ENCODE measurements at places on chromosomes 2 and 18.

DNA sequence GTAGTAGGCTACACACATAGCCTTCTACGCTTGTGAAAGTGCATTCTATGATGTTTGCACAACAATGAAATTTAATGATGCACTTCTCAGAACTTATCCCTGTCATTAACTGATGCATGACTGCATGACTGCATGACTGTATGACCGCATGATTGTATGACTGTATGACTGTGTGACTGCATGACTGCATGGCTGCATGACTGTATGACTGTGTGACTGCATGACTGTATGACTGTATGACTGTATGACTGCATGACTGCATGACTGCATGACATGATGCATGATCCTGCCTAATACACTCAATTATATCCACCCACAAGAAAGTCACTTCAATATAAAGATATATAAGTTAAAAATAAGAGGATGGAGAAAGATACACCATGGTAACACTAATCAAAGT, 365.4 kb upstream of the FSIP2 start:
- no peak for DNase-seq

GRCh38 chr2:64727013-64727767, 73.5 kb upstream of the SERTAD2 start:
- no peak for DNase-seq

GRCh38 chr18:46891742-46892214, 25.5 kb downstream of the PIAS2 start:
- DNase-seq: peak; percentile 52

DNA sequence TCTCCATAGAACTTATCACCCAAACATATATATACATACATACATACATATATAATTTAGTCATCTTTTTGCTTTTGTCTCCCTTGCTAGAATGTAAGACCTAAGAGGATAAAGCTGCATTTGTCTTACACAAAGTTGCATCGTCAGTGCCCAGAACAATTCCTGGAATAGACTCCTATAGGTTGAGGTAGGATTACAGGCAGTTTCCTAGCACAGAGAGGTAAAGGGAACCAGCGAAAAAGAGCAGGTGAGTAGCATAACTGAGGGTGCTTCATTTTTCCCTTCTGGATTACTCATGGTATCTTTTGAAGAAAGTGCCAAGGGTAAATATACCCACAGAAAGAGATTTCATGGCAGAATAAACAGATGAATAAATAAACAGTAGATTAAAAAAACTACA, 68.1 kb upstream of the AMMECR1L start:
- DNase-seq: no peak

DNA sequence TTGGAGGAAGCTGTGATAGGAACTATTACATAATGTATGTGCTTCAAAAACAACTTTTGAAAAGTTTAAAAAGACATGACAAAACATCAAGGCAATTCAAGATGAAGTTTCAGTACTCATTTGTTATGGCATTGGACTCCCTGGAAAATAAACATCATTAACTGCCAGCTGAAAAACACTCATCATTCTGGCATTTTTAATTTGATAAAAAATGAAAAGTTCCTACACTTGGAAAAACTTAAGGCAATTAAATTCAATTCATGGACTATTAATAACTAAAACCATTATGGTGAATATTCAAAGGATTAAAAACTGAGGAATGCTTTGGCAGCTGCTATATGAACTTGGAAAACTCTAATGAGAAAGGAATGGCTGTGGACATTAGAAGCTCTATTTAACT, 8.5 kb downstream of the TYW5 start:
- DNase-seq: no peak

GRCh38 chr2:239004274-239005015, 156.6 kb downstream of the TWIST2 start:
- no peak for DNase-seq

DNA sequence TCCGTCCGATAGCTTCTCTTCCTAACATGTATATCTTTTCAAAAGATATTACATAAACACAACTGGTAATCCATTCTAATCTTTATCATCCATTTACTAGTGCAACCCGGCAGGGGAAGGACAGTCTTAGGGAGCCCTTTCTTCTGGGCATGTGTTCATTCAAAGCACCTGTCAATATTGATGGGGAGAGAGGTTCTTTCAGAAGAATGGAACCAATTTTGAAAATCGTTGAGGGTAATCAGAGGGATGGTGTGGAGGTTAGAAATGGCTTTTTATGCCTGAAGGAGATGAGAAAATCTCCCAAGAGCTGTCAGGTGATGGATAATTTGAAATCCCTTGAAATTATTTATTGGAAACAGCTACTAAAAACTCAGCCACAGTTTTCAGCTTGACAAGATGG, 561.9 kb upstream of the DCC start:
- no peak for DNase-seq

GRCh38 chr2:127661949-127662510, 13.3 kb downstream of the LIMS2 start:
- no peak for DNase-seq

GRCh38 chr2:33616873-33617272, 17.8 kb upstream of the FAM98A start:
- DNase-seq: no peak

- no peak for DNase-seq
Observed at GRCh38 chr18:10051877-10052631, 138.2 kb downstream of the VAPA start.

- DNase-seq: no peak
Observed at GRCh38 chr2:160308915-160309314, 108.8 kb upstream of the ITGB6 start.

- peak; percentile 35 for DNase-seq
Observed at GRCh38 chr2:168552450-168552856, 96.4 kb downstream of the CERS6 start.

GRCh38 chr2:53028225-53028624, 739.4 kb upstream of the CHAC2 start:
- DNase-seq: no peak

DNA sequence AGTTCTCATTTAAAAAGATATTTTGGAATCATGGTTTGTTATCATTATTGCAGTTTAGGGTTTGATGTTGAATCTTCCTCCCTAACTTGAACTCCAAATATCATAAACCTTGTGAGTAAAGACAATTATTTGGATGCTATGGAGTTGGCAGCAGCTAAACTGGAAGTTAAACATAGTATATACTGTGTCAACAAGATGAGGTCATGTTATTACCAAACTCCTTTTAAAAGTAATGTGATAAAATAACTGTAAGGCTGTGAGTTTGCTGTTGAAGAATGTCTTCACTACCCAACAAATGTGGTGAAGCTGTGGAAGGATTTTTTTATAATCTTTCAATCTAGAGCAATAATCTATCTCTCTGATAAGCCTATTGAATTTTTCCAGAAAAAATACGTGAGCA, 16.0 kb downstream of the DNAH6 start:
- DNase-seq: no peak
